ENCODE measurements at places on chromosomes 4 and X.

GRCh38 chr4:154019811-154020210 is 230.9 kb upstream of the SFRP2 start:
- DNase-seq, result no peak

DNA sequence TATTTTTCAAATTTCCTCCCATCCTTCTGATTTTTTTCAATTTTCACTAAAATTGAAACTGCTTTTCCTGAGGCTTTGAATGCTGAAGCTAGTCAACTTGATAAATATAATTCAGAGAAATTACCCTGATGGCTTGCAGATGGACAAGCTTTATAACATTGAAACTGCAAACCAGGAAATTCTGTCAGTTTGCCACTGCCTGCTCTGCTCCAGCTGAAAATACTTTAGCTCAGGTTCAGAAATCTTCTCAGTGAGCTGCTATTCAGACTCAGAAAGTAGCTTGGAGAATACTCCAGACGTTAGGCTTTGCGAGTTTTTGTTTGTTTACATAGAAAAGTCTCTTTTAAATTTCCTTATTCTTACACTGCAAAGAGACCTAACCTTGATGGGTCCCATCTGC is 1574.7 kb downstream of the STIM2 start:
- DNase-seq, result no peak

DNA sequence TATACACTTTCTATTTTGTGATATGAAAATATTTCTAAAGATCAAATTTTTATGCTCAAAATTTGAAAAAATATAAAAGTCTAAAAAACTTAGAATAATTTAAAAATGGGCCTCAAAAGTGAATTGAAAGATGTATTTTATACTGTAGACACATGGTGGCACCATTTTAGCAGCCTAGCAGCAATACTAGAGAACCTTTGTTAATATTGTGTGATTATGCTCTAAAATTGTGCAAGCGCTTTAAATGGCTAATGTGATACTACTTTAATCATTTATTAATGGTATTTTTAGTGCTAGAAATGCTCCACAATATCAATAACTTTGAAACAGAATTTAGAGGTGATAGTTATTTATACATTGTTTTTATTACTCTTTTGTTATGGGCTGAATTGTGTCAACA is 3.7 kb upstream of the GUF1 start:
- DNase-seq, result no peak

- DNase-seq, result peak; percentile 51
Measured at GRCh38 chrX:154396973-154397887, 947 bp upstream of the RPL10 start.

DNA sequence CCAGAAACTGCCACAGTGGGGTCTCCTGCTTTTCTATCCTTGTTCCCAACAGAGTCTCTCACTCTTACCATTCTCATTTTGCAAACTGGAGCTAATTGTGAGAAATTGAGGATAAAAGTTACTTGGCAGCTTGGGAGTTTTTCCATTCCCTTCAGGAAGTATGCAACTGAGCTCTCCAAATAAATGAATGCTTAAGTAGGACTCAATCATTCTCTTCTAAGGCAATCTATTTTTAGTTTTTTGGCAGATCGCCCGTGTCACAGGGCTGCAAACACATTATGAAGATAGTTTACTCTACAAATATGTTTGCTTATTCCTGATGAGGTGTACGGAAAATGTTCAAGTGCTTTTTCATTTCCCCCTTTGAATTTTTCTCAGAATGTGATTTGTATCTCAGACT is 5.3 kb downstream of the ASB11 start:
- no peak for DNase-seq

DNA sequence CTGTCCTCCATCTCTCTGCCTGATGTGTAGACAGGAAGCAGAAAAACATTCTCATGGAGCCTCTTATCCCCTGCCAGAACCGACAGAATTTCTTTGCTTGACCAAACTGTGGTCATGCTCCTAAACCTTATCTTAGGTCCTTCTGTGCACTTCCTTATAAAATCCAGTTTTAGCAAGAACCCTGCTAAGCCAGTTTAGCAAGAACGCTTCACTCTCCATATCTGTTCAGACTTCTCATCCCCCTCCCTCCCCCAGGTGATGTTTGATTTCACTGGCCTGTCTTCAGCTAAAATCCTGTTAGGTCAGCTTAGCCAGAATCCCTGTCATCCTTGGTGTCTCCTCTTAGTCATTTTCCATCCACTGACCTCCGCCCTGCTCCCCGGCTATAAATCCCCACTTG is 1130.9 kb upstream of the PRKX start:
- DNase-seq, result no peak

DNA sequence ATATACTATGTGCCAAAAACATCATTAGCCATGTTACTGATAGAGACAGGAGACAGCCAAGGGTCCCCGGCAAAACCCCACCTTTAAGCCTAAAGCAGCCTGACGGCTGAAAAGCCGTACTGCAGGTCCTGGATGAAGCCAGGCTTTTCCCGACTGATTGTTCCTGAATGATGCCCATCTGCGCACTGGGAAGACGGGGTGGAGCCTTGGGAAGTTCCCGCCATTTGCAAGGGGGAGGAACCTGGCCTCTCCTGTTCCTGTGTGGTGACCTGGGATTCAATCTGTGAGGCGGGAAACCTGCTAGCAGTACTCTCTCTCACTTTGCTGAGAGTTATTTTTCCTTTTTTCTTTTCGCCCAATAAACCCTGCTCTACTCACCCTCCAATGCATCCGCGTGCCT is 15.1 kb upstream of the CAMK2D start:
- no peak for DNase-seq

DNA sequence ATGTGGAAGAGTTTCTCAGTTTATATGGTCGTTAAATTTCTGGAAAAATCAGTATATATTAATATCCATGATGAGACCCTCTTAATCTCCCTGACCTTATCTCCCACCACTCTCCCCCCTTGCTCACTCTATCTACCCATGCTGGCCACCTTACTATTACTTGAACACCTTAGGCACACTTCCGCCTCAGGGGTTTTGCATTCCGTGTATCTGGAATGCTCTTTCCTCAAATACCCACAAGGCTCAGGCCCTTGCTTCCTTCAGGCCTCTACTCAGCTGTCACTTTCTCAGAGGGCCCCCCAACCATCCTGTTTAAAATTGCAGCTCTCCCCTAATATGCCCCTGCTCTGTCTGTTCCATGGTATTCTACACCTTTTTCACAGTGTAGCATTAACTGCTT is 1.9 kb downstream of the KANTR start:
- DNase-seq, result no peak

GRCh38 chr4:137471895-137472294 is 60.4 kb downstream of the PCDH18 start:
- no peak for DNase-seq

- DNase-seq, result no peak
Measured at GRCh38 chrX:9681011-9681410, 84.6 kb downstream of the GPR143 start.

DNA sequence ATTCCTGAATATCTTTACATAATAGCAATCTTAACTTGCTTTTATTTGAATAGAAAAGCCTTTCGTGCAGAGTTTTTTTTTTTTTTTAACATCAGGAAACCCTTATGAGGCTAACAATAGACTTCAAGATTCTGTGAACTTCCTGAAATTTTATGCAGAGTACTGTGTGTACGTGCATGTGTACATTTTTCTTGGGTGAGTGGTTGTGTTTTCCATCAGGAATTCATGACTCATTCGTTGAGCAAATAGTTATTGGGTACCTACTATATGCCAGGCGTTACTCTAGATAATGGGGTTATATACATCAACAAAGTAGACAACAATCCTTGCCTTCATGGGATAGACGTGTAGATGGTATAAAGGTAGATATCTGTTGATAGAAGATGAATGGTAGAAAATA is 59.1 kb downstream of the MRPL1 start:
- DNase-seq, result no peak

DNA sequence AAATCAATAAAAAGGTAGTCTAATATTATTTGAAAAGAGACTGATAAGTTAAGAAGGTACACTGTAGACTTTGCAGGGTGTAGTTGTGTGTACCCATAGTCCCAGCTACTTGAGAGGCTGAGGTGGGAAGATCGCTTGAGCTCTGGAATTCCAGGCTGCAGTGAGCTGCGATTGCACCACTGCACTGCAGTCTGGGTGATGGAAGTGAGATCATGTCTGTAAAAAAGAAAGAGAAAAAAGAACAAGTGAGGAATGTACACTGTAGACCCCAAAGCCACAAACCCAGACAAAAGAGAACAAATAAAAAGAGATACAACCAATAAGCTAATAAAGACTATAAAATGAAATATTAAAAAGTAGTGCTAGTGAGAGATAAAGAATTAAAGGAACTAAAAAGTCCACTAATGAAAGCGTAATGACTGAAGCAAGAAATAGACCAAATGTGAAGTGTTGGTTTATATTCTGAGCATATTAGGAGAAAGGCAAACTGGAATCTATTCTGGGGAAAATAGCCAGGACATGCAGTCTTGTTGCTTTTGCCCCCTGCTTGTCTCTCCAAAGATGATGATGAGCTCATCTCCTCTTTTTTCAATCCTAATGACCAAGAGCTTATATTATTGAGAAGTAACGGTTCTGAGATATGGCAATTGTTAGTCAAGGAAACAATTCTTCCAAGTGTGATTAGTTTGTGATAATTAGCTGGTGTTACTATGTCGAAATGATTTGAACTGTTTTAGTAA is 19.1 kb downstream of the GSX2 start:
- DNase-seq, result no peak

- DNase-seq, result no peak
Measured at GRCh38 chr4:15213302-15213970, 211.2 kb downstream of the CPEB2 start.

DNA sequence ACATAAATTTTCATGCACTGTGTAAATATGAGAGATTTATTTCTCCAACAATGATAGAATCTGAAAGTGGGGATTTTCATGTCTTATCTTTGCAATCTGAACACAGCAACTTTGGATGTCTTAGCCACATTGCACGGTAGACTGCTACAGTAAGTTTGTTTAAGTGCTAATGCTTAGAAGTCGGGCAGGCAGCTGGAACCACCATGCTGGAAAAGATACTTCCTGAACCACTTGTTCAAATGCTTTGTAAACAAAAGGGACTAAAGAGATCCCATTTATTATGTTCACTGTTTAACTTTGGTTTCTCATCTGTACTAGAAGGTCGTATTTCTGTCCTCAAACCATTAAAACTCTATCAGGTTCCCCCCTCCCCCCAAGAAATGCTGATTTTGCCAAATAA is 555.9 kb upstream of the DIPK2B start:
- DNase-seq, result no peak

Measured in C1 segment of cervical spinal cord (tissue), 14 donors.